ACHN (cell line): ENCODE measurements at places on chromosomes 1 and 21.

- DNase-seq, result no peak
Observed at GRCh38 chr1:145977016-145977415, 12.5 kb downstream of the POLR3GL start.

GRCh38 chr1:77416692-77417450 lies 135.1 kb downstream of the AK5 start:
- DNase-seq, result peak; percentile 47

DNA sequence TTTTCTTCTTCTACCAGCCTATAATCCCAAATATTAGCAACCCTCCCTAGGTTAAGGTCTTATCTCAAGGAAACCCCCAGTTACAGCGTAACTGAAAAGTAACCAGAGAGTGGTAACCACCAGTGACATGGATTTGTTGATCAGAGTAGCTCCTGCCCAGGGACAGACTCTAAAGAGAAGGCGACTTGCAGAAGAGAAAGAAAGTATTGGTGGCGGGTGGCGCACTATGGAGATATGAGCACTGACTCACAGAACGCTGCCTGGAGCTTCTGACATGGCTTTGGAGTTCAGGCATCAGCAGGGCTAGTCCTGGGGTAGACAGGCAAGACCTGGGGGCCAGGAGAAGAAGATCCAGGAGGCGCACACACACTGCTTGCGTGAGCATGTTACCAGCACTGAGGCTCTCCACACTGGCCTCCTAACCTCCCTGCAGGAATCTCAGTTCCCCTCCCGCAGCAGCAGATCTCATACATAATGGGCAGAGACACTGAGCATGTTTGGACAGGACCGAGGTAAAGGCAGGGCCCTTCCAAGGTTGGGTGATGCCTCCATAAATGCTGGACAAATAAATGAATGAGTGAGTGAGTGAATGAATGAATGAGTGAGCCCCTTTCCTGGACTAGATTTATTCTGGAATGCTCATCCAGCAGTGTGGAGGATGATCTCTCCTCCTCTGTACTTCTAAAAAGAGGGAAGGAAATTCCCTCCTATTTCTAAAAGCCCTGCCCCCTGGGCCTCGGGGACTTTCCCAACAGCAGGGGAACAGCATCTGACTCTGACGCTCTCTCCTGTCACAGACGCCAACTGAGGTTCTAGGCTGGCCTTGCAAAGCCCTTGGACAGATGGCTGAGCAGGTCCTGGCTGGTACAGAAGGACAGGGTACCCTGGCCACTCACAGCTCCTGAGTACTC lies 175.5 kb downstream of the CLIC6 start:
- no peak for DNase-seq

- DNase-seq, result no peak
Observed at GRCh38 chr1:55259911-55260609, 44.9 kb upstream of the USP24 start.

DNA sequence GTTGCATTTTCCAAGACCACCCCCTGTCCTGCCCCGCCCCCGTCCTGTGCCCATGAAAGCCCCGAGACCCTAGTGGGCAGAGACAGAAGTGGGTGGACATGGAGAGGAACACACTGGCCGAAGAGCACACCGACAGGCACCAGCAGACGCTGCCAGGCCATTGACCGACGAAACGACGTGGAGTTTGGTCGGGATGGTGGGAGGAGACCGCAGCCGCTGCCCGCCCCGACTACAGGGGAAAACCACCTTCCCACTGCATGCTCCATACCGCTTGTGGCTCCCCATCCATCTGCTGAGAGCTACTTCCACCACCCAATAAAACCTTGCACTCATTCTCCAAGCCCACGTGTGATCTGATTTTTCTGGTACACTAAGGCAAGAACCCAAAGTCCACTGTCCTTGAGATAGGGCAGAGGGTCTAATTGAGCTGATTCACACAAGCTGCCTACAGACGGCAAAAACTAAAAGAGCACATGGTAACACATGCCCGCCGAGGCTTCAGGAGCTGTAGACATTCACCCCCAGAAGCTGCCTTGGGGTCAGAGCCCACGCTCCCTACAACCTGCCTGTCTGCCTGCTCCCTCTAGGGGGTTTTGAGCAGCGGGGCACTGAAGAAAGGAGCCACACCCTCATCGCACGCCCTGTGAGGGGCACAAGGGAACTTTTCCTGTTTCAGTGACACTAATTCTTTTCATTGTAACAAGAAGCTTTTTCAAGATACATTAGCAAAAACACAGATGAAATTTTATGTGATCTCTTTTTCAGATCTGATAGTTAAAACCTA lies 81.2 kb upstream of the RAB3GAP2 start:
- DNase-seq, result no peak

GRCh38 chr1:54490361-54491248 lies 57.4 kb upstream of the ACOT11 start:
- DNase-seq, result no peak

DNA sequence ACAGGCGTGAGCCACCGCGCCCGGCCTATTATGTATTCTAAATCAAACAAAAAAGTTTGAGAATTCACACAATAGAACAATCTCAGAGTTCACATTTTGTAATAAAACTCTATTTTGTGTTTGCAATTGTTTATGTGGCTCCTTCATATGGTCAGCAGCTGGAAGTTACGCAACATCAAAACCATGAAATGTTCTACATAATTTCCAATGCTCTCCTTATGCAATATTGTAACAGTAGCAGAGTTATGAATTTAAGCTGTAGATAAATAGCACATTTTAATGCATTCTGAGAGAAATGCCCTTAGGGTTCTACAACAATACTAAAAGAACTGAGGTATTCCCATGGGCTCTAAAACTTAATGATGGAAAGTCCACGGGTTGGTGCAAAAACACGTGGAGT lies 62.3 kb upstream of the COL11A1 start:
- no peak for DNase-seq

GRCh38 chr1:32709075-32709474 lies 6.5 kb upstream of the SYNC start:
- DNase-seq, result no peak

DNA sequence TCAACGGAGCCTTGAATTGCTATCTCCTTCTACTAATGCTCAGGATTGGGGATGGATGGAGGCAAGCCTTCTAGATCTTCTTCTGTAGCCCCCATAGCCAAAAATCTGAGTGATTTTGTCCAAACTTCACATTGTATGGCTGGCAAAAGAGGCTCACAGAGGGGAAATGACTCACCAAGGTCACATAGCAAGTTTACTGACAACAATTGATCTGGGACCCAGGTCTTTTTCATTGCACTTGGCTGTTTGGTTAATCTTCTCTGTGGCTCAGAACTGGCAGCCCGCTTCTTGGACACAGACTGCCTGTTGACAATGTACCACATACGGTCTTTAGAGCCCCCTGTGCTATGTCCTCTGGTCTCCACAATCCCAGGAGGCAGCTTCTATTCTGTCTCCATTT lies 3.0 kb upstream of the LACTBL1 start:
- no peak for DNase-seq

GRCh38 chr1:109598655-109599054 lies 20.8 kb downstream of the GNAT2 start:
- DNase-seq, result no peak

- no peak for DNase-seq
Observed at GRCh38 chr1:26053718-26054560, 8.0 kb upstream of the SLC30A2 start.

DNA sequence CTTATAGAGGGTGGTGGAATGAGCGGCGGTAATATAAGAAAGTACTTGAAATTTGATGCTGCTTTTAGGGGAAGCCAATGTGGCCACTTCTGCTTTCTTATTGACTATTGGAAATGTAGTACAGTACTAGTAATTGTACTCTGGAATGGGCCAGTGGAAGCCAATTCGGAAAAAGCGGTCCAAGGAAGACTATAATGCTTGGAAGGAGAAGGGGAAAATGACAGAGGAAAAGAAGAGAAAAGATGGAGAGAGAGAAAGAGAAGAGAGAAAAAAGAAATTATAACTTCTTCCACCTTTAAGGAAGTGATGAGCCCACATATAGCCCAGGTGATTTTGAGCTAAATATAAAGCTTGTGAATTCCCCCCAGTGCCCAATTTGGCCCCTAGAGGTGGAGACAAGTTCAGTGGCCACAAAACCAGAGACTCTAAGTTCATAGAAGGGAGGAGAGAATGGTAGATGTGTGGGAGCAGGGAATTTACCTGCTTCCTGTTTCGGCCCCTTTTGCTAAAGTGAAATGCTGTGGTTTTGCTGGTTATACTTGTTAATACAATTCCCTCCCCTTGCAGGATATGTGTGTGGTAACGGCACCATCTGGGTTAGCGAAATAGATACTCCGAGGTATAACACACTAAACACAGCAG lies 35.7 kb upstream of the DUSP10 start:
- no peak for DNase-seq

DNA sequence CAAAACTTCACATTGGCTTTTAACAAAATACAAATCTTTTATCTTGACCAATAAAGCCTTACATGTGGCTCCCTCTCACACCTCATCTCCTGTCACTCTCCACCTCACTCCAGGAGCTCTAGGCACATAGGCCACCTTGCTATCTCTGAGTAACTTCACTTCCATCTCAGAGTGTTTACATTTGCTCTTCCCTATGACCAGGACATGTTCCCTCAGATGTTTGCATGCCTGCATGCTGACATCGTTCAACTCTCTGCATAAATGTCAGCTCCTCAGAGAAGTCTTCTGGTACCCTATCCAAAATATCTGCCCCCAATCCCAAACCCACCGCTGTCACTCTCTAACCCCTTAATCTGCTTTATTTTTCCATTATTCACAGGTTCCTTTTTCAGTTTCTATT lies 110.9 kb downstream of the TOMM20 start:
- DNase-seq, result no peak

- DNase-seq, result no peak
Observed at GRCh38 chr1:222919478-222919865, 104.6 kb downstream of the DISP1 start.

DNA sequence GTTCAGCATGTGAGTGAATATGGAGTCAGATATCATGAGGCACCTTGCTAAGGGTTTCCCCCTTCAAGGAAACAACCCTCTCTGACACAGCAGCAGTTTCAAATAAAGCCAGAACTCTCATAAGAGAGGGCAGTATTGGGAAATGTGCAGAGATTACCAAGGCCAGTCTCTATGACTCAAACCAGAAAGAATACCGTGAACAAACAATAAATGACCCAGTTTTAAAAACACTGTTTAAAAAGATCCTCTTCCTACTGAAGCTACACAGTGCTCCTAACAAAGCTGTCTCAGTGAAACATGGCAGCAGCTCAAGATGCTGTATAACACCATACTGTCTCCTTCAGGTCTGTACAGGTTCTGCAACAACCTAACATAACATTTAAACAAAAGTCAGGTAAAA lies 102.6 kb downstream of the KIAA0319L start:
- DNase-seq, result no peak

DNA sequence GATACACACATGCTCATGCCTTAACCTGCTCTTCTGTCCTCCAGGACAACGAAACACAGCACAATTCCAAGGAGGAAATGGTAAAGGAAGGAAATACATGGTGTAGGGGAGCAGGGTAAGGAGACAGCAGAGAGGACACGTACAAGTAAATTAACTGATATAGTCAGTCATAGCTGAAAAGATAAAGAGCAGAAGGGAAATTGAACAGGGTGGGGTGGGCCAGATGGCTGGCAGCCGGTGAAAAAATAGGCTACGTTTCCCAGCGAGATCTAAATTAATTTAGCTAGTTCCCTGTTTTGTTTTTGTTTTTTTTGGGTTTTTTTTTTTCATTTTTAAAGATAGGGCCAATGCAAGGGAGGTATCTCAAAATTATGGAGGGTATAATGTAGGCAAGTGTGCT lies 109.2 kb downstream of the FAM78B start:
- no peak for DNase-seq

- peak; percentile 33 for DNase-seq
Observed at GRCh38 chr1:53639251-53639763, 99.7 kb downstream of the GLIS1 start.

DNA sequence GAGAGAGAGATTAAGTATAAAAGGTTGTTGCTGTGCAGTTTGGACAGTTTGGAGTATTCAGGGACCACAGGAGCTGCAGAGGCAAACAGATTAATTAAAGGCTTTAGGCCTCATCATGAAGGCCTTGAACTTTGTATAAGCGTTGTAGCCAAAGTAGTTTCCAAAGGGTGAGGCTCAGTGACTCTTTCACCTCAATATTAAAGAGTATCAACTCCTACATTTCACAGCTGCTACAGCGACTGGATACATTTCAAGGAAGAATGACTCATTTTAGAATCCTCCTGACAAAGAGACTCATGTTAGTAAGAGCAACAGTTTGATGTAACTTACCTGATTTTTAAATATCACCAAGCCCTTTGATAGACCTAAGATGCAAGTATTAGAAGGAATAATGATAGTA lies 355.5 kb downstream of the HLX start:
- DNase-seq, result no peak

DNA sequence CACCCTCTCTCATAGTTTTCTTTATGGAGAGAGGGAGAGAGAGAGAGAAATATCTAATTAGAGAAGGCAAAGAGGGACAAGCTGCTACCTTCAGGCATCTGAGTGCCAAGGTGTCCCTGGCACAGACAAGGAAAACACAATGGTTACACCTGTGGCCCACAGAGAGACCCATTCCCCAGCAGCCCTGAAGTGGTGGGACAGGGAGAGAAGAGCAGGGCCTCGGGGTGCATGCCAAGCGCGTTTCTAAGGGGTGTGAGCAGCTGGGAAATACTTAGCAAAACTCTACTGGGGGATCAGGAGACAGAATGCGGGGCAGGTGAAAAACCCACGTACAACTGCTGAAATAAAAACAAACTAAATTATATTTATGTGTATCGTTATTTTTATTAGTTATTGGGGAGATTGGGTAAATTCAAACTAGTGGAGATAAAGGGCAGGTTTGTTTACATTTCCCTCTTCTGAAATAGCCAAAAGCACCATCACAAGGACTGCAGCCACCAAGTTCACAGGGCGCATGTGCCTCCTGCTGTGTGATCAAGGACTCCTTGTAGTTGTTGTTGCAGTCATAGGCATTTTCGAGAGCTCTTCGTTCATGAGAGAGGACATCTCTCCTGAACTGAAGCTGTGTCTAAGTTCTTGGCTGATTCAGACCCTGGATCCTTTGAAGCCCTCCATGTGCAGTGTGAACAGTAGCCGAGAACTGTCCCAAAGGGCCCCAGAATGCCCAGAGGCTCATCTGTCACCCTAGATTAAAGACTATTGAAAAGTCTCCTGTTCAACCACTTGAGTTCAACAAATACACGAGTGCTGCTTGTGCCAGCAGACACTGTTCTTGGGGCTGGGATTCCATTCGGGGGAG lies 737 bp upstream of the SERPINC1 start:
- DNase-seq, result no peak
